ENCODE measurements at places on chromosomes 12 and 14.

DNA sequence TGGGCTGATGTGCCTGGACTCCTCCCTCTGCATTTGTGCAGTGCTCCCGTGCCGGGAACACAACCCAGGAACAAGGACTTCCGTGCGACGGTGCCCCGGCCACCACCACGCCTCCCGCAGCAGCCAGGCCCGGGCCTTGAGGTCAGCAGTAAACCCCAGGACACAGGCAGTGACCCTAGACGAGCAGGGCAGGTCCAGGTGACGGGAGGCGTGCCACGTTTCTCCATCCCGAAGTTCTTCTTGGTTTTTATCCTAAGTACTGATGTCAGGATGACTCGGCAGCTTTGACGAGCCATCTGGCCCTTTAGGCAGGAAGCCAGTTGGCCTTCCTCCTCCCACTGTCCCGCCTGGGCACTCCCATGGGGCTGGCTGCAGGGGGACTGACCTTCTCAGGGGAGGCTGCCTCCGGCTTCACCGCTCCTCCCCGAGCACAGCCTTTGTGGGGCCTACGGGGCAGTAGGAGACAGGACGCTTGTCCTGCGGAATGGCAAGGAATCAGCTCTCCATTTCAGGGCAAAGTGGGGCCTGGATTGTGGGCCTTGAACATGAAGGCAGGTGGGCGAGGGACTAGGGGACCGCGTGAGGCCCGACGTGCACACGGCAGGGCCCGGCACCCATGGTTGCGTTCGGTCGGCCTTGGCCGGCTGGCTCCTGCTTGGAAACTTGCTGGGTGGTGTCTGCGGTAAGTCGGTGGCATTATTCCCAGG lies 94.1 kb downstream of the FBXL14 start:
- DNase-seq = peak; percentile 87

- DNase-seq = no peak
Measured at GRCh38 chr12:124463341-124463921, 104.0 kb downstream of the NCOR2 start.

- DNase-seq = no peak
Measured at GRCh38 chr14:56025191-56025590, 93.0 kb upstream of the PELI2 start.

GRCh38 chr14:54364555-54365415 lies 32.0 kb upstream of the CDKN3 start:
- DNase-seq = peak; percentile 68

GRCh38 chr12:42360747-42361403 lies 34.9 kb downstream of the PPHLN1 start:
- no peak for DNase-seq

- no peak for DNase-seq
Measured at GRCh38 chr14:32545506-32546210, 216.6 kb downstream of the AKAP6 start.

Data from AG20443 (cell line).